ENCODE measurements at places on chromosomes 11 and 22.

DNA sequence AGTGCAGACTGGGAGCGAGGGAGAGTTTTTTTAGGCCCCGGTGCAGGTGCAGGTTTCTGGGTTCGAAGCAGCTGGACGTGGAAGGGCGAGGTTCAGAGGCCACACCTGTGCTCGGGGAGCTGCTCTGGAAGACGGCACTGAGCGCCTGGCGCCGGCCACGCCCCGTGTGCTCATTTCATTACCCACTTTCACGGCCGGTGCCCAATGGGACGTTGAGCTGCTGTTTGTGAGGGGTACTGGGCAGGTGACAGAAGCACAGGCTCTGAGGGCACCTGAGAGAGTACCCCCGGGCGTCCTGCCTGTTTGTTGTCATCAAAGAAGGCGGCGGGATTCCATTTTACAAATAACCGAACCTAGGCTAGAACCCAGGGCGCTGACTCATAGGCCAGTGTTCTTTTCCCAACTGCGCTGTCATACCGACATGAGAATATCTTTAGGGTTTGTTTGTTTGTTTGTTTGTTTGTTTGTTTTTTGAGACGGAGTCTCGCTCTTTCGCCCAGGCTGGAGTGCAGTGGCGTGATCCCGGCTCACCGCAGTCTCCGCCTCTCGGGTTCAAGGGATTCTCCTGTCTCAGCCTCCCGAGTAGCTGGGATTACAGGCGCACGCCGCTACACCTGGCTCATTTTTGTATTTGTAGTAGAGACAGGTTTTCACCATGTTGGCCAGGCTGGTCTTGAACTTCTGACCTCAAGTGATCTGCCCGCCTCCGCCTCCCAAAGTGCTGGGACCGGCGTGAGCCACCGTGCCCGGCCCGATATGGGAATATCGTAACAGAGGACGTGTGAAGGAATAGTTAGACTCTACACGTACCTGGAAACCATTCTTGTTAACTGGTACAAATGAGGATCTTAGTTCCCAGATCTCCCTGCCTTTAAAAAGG, 16.6 kb upstream of the SPTBN2 start:
- DNase-seq, result no peak

GRCh38 chr11:133810766-133811165, 34.5 kb downstream of the SPATA19 start:
- no peak for DNase-seq

GRCh38 chr11:61832754-61833153, 4.7 kb downstream of the FADS2 start:
- DNase-seq, result no peak

DNA sequence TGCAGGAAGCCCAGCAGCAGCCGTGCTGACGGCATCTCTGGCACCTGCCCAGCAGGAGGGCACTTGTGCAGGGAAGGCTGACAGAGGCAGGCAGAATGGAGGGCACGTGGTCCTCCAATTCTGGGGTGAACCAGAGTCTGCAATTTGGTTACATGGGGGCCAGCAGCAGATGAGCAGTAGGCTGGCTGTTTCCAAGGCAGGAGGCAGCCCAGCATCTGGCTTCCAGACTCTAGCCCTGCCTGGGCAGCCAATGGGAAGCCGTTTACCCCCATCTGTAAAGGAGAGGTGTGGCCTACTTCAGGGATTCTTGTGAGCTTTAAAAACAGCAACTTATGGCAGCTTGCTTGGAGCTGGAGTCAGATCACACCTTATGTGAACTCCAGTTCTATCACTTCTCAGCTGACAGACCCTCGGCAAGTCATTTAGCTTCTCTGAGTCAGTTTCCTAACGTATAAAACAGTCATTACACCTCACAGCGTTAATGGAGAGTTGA, 27.9 kb upstream of the RASL10A start:
- no peak for DNase-seq

- no peak for DNase-seq
Observed at GRCh38 chr11:72962084-72962483, 147.9 kb downstream of the ATG16L2 start.

DNA sequence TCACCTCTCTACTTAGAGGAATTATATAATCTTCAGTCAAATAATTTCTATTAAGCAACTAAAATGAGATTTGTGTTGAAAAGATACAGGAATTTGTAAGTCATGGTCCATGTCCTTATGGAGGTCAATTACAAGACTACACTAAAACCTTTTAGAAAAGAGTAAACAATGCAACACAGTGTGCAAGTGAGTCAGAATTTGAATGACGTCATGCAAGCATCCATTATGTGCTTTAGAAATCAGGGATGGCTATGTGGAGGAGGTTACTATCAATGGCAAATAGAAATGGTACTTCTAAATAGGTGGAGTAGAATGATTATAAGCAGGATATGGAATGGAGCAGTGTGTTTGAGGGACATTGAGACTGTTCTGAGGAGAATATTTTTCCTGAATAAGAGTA, 16.6 kb downstream of the OR10D3 start:
- DNase-seq, result no peak

DNA sequence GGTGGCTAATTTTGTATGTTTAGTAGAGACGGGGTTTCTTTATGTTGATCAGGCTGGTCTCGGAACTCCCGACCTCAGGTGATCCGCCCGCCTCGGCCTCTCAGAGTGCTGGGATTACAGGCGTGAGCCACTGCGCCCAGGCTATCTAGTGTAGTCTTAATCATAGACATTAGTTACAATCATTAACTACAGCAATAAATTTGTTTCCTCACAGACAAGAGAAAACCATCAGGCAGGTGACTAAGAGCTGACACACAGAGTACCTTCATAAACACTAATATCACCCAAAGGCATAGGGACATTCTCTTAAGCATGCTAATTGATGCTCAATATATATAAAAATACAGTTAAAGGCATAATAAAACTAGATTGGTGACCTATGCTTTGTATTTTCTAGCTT, 19.4 kb downstream of the SDHD start:
- no peak for DNase-seq

GRCh38 chr11:85132851-85133585, 494.1 kb downstream of the DLG2 start:
- DNase-seq, result no peak

DNA sequence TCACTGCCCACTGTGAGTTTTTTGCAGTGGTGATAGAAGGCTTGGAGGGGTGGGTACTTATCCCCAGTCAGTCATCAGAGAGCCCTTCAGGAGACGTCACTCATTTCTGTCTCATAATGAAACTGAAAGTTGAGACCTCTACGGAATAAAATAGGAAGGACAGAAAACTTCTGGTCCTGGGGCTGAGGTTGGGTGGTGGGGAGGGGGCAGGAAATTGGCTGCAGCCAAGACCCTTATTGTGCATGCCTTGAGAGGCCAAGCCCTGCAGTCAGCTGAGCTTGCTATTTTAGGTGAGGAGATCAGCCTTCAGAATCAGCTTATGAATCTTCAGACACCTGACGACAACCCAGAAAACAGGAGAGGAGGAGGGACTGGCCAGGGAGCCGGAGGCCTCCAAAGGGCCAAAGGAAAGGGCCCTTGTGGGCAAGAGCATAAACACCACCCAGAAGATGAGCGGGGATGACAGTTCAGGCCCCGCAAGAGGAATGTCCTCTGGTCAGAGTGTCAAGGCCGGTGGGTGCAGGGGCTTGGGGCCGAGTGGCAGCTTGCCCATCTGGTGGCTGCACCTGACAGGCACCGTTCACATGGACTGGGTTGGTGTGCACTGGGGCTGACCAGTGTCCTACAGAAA, 17.9 kb upstream of the ADA2 start:
- DNase-seq, result no peak

DNA sequence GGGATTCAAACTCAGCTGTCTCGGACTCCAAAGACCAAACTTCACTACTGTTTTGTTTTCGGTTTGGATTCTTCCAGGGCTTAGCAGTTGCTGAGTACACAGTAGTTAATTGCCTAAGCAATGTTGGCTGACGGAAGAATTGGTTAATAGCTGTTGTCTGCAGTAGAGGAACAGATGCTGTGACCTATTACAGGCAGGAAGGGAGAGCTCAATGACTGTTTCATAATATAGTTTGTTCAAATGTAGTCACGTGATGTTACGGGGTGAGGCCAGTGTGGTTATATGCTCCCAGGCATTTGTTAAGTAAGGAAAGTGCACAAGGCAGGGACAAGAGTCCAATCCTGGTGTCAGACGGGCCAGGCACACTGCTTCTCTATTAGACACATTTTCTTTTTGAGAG, 222.6 kb upstream of the CCDC90B start:
- no peak for DNase-seq

DNA sequence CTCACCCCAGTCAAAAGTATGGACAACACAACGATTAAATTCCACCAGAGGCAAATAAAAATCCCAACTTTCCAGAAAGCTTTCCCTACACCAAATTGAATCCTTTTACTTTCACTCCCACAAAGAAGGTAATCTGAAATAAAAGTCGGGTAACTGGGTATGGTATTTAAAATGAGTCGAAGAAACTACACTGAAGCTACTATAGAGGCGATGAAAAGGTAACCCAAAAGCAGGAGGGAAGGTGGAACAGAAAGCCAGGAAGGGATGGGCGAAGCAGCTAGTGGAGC, 1.1 kb downstream of the PICALM start:
- DNase-seq, result no peak

DNA sequence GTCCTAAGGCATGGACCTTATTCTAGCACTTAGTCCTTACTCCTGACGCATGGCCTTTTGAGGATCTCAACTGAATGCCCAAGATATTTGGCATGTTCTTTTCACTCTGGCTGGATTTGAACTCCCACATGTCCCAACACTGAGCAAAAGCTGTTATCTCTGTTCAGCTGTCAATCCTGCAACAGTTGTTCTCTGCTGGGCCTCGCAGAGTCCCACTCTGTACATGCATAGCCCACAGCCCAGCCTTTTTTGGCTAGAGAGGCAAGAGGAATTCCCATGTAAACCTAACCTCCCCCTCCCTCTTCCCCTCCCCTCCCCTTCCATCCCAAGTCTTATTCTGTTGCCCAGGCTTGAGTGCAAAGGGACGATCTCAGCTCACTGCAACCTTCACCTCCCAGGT, 21.8 kb upstream of the DRG1 start:
- no peak for DNase-seq

DNA sequence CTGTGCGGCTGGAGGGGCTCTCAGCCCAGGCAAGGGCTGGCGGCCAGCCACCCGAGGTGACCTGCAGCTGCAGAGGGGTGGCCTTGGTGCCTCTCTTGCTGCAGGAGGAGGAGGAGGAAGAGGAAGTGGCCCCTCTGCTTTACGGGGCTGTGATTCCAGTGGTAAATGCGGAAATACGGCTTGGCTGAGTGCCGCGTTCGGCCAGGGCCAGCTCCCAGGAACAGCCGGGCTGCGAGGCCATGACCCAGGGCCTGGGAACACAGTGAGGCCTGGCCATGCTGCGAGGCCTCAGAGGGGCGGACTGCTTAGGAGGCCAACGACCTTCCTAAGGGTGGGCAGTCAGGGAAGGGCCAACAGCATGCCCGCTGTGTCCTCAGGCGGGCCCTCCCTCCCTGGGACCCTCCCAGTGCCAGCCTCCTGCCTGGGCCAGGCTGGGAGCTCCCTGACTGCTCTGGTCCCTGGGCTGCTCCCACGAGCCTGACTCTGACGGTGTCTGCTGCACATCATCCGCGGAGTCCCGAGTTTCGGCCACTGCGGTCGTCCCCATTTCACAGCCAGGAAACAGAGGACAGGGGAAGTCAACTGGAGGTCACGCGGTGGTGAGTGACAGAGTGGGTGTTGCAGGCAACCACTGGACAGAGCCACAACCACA, 20.8 kb upstream of the PPARA start:
- no peak for DNase-seq

GRCh38 chr22:23537416-23537815, 42.7 kb downstream of the IGLL1 start:
- DNase-seq, result no peak

- DNase-seq, result no peak
Observed at GRCh38 chr11:15341587-15341986, 226.9 kb downstream of the INSC start.

DNA sequence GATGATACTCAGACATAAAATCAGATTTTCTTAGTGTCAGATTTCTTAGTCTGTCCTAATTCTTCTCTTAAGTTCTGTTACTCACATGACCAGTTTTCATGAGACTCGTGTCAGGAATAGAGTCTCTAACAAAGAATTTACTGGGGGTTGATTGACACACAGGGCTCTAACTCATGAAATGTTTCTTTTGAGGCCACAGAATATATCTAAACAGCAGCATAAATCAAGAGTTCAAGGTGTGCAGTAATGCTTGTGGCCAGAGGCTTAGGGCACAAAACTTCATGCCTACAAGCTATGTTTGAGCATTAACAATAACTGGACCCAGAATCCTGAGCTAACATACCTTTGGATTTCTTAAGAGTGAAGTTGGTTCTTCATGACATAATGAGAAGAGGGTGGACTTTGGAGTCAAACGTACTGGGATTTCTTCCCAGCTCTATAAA, 237.2 kb downstream of the DDX10 start:
- no peak for DNase-seq

DNA sequence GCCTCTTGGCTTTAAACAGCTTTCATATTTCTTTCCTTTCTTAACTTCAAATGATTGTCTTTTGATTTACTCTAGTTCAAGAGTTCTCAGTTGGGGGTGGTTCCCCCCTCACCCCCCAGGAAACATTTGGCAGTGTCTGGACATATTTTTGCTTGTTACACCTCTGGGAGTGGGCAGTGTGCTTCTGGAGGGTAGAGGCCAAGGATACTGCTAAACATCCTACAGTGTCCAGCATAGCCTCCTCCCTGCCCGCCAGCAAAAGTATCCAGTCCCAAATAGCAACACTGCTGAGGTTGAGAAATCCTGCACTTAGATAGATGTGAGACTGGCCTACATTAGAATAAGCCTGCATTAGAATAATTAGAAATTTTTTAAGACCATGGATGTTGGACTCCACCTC, 3.2 kb downstream of the PPP6R3 start:
- DNase-seq, result no peak

DNA sequence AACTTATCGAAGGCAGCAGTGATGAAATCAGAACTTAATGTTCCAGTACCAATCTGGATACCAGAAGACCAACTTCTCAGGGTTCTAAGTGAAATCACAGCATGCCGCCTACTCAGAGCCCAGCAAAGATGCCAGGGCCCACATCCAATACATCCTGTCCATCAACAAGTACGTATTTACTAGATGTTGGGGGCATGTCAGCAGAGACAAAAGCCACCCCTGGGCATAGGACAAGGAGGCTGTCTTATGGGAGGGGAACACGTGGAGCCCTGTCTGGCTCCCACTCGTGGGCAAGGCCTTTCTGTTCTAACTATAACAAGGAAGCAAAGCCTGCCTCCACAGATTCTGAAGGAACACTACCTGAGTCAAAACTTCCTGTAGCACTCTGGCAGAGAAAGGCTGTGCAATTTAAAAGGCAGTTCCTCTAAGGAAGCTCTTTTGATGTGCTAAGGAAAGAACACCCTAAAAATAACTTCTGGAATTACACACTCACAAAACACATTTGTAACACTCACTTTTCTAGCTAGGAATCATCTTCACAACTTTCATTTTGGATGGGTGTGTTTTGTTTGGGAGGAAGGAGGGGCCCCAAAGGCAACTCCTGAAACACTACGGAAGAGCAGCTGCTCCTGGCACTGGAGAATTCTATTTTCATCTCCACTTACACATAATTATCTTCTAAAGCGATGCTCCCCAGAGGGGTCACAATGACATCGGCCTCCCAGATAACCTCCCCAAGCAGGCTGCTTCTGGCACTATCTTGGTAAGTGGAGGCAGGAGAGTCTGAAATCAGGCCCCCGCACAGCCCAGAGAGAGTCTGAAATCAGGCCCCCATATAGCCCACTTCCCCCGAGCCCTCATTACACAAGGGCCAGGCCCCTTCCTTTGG, 14.2 kb downstream of the SMCO4 start:
- DNase-seq, result no peak

- DNase-seq, result no peak
Observed at GRCh38 chr11:28535677-28536076, 427.5 kb downstream of the METTL15 start.
